ENCODE measurements at places on chromosomes 6 and 20.

DNA sequence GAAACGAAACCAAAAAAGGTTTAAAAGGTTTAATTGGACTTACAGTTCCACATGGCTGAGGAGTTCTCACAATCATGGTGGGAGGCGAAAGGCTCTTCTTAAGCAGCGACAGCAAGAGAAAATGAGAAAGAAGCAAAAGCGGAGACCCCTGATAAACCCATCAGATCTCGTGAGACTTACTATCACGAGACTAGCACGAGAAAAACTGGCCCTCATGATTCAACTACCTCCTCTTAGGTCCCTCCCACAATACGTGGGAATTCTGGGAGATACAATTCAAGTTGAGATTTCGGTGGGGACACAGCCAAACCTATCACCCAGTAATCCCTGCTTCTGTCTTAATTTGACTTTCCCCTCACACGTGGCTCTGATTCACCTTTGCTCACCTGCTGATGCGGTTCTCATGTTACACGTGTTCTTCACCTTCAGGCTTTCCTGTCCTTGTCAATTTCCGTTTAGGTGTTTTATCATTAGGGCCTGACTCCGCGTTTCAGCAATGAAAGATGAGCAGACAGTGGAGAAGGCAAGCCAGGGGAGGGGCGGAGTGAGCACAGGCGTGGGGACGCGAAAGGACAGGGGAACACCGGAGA, 57.1 kb downstream of the AGPAT4 start:
- no peak for DNase-seq

DNA sequence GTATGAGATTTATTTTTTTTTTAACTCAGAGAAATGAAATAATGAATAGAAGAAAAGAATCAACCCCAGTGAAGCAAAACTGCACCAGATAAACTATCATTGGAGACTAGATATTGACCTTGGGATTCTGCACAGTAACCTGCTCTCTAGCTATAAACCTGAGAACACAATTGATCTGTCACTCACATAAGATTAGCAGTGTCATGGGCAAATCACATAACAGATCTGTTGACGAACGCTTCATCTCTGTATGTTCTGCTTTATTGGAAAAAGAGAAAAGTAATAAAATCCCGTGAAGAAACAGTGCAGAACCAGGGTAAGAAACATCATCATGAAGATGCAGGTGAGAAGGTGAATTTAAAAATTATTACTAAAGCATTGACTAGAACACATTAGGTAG, 52.8 kb upstream of the RGS17 start:
- no peak for DNase-seq

DNA sequence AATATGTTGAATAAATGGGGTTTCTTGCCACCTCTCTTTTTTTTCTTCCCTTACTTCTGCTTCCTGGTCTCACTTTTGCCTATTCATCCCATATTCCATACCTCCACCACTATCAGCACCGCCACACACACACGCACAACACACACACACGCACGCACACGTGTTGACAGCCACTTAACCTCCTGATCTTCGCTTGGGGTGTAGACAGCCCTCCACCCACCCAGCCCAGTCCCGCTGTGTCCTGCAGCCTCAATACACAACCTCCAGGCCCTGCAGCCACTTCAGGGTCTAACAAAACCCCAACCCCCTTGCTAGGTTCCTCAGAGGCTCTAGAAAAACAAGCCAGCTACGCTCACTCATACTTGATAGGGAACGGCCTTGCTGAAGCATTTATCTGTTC, 72.3 kb downstream of the LINC00237 start:
- no peak for DNase-seq

- no peak for DNase-seq
Measured at GRCh38 chr6:101089640-101090039, 208.5 kb upstream of the ASCC3 start.

DNA sequence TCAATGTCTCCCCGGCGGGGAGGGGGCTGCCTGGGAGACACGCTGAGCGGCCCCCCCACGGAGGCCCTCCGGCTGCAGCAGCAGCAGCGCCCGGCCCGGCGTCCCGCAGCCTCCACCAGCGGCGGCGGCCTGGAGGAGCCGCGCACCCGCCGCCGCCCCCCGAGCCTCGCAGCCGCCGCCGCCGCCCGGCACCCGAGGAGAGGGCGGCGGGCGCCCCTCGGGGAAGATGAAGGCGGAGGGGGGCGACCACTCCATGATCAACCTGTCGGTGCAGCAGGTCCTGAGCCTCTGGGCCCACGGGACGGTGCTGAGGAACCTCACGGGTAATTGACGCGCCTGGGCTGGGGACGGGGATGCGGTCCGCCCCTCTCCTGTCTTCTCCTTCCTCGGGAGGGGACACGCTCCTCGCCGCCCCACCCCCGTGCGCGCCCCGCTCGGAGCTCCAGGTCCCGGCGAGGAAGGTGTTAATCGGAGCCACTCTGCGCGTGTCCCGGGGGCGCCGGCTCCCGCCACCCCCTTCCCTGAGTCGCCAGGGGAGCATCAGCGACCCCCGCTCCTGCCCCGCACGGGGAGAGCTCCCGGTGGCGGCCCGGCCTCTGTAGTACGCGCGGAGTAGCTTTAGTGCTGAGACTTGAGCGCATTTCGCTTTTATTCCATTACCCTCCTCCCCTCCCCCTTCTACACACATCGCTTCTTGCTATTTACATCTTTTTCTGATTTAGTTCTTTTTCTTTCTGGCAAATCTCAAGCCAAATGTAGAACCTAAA, 686 bp downstream of the TMEM170B start:
- DNase-seq: peak; percentile 0

GRCh38 chr6:57068061-57068460, 21.6 kb downstream of the KIAA1586 start:
- no peak for DNase-seq
